GDM1 (cell line): ENCODE measurements at places on chromosomes 4 and X.

DNA sequence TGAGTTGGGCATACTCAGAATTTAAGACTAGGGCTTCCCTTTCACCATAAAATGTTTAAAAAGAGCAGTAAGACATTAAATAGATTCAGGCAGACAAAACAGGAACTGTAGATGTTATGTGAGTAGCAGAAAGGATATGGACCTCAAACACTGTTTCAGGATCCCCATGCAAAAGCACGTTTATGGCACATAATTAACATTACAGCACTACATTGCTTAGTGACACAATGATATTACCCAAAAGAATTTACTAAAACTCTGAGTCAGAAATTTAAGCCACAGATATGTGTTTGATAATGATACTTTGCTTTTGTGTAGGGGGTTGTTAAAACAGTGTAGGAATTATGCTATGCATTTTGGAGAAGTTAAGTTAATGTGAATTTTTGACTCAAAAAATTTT, 266.3 kb downstream of the PDGFC start:
- no peak for DNase-seq

- no peak for DNase-seq
Measured at GRCh38 chr4:53235547-53235946, 130.3 kb downstream of the SCFD2 start.

- DNase-seq: no peak
Measured at GRCh38 chr4:19940861-19941260, 310.8 kb upstream of the SLIT2 start.

DNA sequence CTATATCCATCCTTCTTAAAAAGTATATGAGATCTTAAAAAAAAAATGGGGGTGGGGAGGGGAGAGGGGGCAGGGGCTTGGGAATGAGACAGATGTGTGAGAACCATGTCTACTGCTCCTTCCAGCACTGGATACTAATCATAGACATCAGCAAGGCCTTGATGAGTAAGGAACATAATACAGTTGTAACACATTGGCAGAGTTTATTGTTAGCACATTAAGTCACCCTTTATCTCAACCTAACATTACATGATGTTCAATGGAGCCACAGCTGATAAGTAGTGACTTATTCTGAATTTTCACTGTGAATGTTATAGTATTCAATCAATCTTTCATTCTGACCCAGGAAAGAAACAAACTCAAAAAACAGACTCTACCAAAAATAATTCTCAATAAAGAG, 47.3 kb upstream of the KCNE5 start:
- DNase-seq: no peak

DNA sequence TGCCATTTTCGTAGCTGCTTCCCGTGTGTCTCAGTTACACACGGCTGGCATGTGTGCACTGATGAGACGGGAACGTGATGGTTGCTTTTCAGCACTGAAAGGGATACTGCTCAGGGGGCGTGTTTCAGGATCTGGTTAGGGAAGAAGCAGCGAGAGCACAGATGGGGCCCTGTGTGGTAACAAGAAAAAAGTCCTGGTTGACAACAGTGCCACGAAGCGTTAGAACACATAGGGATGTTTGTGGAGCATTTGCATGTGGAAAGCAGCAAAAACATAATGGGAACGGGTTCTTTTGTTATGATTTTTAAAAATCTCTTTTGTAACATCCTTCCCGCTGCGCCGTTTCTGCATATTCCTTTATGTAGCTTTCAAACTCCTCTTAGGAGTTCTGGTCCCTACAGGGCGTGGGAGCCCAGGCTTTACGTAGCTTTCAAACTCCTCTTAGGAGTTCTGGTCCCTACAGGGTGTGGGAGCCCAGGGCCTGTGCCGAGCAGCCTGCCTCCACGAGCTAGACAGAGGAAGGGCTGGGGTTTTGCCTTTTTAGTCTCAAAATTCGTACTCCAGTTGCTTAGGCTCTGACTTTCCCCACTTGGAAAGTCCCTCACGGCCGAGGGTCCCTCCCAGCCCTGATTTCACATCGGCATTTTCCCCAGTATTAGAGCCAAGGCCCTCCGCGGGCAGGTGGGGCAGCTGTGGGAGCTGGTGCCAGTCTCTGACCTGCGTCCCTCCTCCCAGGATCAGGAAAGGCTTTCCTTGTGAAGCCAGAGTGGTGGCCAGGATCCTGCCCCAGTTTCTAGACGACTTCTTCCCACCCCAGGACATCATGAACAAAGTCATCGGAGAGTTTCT, 11.0 kb upstream of the MSANTD1 start:
- DNase-seq: no peak

GRCh38 chr4:164931551-164932324, 45.7 kb downstream of the TRIM61 start:
- DNase-seq: no peak

GRCh38 chr4:150938417-150938816, 76.7 kb downstream of the LRBA start:
- no peak for DNase-seq

GRCh38 chr4:109251396-109251795, 51.1 kb downstream of the COL25A1 start:
- DNase-seq: no peak

GRCh38 chr4:56360071-56360470, 27.2 kb downstream of the AASDH start:
- DNase-seq: no peak

- no peak for DNase-seq
Measured at GRCh38 chr4:159278399-159278798, 175.5 kb downstream of the RAPGEF2 start.

DNA sequence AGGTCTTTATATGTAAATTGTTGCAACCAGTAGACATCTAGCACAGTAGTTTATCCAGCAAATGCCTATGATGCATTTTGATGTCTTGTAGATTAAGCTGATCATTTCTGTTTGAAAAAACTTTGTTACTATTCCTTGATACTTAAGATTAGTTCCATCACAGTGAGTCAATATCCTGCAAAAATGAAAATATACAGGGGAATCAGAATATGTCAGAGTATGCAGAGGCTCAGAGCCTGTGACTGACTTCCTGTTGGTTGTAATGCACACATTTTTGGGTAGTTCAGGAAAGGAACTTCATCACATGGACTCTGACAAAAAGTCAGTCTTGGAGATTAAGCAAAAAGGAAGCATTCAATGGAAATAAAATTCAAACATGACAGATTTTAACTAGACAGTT, 815.5 kb downstream of the FAT4 start:
- no peak for DNase-seq

GRCh38 chrX:40132751-40133150, 35.0 kb upstream of the BCOR start:
- no peak for DNase-seq

GRCh38 chrX:39574178-39574577, 523.6 kb downstream of the BCOR start:
- no peak for DNase-seq

GRCh38 chr4:166882221-166882620, 352.1 kb downstream of the SPOCK3 start:
- DNase-seq: no peak

DNA sequence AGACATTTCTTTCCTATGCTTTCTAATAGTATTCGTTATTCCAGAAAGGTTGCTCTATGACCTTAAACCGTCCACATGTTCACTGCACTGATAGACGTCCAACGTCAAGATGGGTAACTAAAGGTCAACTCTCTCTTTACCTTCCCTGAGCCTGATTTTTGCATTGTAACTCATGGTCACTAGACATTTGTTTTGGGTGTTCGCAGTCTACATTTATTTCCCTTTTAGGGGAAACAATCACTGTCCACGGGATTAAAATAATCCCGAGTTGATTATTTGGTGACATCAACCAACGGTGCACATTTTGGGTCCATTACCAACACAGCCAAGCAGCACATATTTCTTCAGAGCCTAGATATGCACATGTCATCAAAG, 540 bp upstream of the HADH start:
- DNase-seq: no peak

DNA sequence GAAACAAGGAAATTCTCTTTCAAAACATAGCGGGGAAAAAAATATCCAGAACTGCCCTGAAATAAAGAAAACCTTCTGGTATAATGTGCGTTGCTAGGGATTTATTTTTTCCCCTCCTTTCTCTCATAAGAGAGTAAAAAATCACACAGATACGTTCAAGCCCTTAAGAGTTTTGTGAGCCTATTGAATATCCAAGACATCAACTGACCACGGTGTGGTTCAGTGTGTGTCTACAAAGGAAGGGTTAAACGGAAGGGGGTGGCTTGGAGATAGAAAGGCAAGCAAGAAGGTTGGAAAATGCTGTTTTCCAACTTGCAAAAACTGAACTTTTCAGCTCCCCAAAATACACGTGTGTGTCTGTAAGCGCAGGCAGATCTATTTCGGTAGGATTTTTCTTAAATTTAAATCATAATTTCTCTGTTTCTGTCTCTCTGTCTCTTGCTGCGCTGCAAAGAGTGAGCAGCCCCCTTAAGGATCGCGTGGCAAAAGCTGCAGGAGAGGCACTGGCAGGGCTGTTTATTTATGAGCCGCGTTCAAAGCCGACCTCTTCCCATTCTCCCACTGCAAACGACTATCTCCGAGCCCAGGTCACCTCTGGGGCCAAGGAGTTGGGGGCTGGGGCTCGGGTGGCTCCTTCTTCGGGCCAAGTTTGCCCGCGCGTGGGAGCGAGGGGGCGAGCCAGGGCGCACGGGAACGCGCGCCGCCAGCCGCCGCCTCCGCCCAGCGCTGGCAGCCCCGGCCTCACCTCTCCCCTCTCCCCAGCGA, 492 bp upstream of the SLIT2 start:
- DNase-seq: no peak

- no peak for DNase-seq
Measured at GRCh38 chrX:15749642-15750610, 11.9 kb downstream of the CA5B start.

- DNase-seq: no peak
Measured at GRCh38 chrX:67503004-67503403, 40.8 kb upstream of the AR start.

- no peak for DNase-seq
Measured at GRCh38 chr4:138475116-138475515, 233.0 kb upstream of the SLC7A11 start.

- DNase-seq: no peak
Measured at GRCh38 chr4:41692717-41693345, 55.7 kb downstream of the PHOX2B start.

DNA sequence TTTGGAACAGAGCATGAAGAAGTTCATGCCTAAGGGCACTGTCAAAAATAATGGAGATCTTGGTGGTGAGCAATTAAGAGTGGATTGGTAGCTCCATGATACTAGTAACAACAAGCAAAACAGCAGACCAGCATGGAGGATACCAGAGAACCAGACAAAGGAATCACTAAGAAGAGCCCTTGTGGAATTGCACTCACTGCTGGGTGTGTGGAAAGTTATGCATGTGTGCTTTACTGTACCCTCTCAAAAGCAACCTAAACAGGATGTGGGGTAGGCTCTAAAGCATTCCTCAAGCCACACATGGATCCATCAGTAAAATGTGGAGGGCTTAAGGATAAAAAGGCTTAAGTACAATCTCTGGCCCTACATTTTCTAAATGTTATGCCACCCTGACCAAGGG, 69.5 kb downstream of the AR start:
- no peak for DNase-seq

GRCh38 chr4:147794787-147795413, 63.0 kb downstream of the ARHGAP10 start:
- DNase-seq: no peak

GRCh38 chr4:82467471-82467870, 37.1 kb downstream of the ENOPH1 start:
- DNase-seq: no peak

GRCh38 chr4:116058129-116058528, 944.7 kb upstream of the NDST4 start:
- DNase-seq: no peak

DNA sequence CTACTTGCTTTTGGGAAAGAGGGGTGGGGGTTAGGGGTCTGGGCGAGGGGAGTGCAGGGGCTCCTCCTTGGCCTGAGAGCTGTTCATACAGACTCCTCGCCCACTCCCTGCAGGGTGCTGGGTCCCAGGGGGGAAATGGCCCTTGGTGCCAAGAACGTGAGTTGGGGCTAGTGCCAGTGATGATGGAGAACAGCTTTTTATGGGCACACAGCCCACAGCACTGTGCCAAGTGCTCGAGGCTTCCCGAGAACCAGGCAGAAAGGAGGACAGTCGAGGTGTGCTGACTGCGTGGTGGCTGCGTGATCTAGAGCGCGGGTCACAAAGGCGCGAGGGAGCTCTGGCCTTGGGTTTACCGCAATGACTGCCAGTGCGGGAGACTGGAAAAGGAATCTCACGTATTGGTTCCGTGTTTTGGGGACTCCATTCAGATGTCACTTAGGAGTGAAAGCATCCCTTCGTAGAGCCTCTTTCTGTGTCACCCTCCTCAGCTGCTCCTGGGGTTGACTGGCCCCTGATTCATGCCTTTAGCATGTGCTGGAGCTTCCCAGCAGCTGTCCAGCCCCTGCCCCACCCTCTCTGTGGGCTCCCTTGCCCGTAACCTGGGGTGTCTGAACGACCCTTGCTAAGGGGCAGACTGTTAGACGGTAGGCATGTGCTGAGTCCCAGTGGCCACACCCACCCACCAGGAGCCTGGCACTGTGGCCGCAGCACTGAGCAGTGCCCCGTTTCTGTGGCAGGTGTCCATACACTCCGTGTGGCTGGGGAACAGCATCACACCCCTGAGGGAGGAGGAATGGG, 20.9 kb upstream of the MSANTD1 start:
- no peak for DNase-seq

DNA sequence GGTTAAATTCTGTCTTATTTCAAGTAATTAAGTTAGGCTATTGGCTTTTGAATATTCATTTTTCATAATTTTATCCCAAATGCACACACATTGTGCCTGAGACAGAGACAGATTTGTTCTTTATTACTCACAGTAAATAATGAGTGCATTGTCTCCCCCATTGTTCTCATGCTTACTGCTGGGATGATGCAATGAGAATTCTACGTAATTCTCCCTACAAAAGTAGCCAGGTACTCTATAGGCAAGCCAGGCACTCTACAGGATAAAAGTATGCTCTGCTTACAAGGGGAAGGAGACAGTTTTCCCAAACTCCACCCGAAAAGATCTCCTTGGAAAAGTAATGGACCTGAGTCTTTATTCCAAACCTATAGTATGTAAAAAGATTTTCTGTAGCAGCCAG, 1890.7 kb upstream of the PCDH10 start:
- no peak for DNase-seq

- DNase-seq: no peak
Measured at GRCh38 chr4:41104155-41104554, 110.2 kb downstream of the APBB2 start.

- no peak for DNase-seq
Measured at GRCh38 chrX:30085571-30085970, 129.8 kb upstream of the MAGEB2 start.

- no peak for DNase-seq
Measured at GRCh38 chr4:8250227-8250626, 19.3 kb upstream of the HTRA3 start.

- no peak for DNase-seq
Measured at GRCh38 chr4:16222957-16223527, 3.2 kb downstream of the TAPT1 start.

GRCh38 chr4:146155152-146155724, 20.3 kb upstream of the LSM6 start:
- no peak for DNase-seq

- no peak for DNase-seq
Measured at GRCh38 chr4:3607690-3608552, 75.7 kb upstream of the LRPAP1 start.

- DNase-seq: no peak
Measured at GRCh38 chr4:167883266-167883665, 209.1 kb upstream of the ANXA10 start.

GRCh38 chr4:121951521-121952110, at the start of gene TRPC3:
TSS of gene TRPC3 (minus strand) at chr4:121952060. CDS start at chr4:121951680, 380 bp downstream.
- DNase-seq: no peak
